ENCODE measurements at places on chromosomes 1 and 21. TPM values are rescaled to one million over a fixed set of nuclear protein-coding genes. Genes with fewer than 3 reads are reported as not detected.

- DNase-seq, result no peak
Measured at GRCh38 chr1:111561328-111561727, 57.9 kb upstream of the ADORA3 start.

- DNase-seq, result no peak
Measured at GRCh38 chr1:43699281-43699680, 8.1 kb upstream of the ST3GAL3 start.

- DNase-seq, result no peak
Measured at GRCh38 chr1:16162163-16162822, 6.4 kb upstream of the EPHA2 start.

KIAA0040 gene
- total RNA-seq, result 22.8 TPM

CCDC28B gene
- 25.8 TPM for total RNA-seq

DNA sequence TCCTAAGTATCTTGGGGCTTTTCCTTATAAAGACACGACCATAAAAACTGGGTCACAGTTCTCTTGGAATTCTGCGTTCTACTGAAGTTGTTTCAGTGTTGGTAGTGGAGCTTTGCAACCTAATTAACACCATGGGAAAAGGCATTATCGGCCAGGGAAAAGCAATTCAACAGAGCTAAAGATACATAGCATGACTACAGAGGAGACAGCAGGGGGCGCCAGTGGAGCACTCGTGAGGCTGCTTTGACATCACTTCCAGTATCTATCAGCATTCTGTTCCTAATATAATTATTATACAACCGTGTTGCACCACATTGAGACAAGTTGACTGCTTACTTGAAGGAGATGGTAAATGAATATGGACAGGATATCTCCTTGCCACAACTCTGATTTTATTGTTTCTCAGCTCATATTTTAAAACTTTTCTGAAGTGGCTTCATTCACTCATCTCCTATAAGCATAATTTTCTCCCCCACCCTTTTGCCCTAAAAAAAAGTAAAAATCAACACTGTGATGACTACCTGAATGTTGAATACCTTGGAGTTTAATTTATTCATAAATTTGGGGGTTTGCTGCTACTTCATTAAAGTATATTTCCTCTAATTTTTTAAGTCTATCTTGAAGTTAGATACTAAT lies 39.4 kb downstream of the ZP4 start:
- DNase-seq, result no peak

LCE1A gene
- total RNA-seq, result not detected

DNASE2B gene
- total RNA-seq, result not detected

DNA sequence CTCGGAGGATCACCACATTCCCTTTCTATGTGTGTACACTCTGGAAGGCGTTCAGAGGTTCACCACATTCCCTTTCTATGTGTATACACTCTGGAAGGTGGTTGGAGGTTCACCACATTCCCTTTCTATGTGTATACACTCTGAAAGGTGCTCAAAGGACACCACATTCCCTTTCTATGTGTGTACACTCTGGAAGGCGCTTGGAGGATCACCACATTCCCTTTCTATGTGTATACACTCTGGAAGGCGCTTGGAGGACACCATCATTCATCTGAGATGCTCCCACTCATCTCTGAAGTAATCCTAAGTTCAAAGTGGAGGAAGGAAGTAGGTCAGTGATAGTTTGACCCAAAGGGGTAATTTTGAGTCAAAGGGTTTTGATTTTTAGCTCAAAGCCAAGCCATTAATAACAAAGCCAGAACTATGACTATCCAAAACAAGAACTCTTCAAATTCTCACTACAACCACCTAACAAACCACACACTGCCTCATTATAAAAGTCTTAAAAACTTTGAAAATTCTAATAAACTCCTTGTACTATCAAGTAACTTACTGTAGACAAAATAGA lies 32.9 kb downstream of the NRIP1 start:
- no peak for DNase-seq

HMGCS2 gene
- total RNA-seq, result 161 TPM

- DNase-seq, result no peak
Measured at GRCh38 chr21:39014747-39015146, 168.5 kb downstream of the PSMG1 start.

DNA sequence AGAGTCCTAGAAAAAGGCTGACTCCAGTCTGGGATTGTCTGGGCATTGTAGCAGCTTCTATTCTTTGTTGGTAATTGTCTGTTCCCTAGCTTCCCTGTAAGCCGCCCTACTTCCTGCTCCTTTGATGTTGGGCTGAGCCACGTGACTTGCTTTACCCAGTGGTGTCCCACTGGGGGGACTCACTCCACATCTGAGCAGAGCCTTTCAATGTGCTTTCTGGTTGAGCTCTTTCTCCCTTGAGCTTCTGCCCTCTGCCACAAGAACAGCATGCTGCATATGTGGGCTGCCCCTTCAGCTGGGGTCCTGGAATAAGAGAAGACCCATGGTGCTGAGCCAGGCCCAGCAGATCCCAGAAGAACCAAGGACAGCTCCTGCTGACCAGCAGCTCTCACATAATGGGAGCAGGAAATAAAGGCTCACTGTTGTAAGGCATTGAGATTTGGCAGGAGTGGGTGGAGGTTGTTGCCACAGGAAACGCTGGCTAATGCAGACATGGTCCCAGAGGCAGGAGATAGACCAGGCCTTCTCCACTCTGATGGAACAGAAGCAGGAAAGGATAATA lies 276.3 kb upstream of the GJB5 start:
- no peak for DNase-seq

FCAMR gene
- total RNA-seq, result not detected

SASS6 gene
- 2.2 TPM for total RNA-seq

- no peak for DNase-seq
Measured at GRCh38 chr21:34688145-34688544, 19.4 kb downstream of the CLIC6 start.

- no peak for DNase-seq
Measured at GRCh38 chr1:12065872-12066271, 2.8 kb downstream of the TNFRSF8 start.

AADACL4 gene
- total RNA-seq, result not detected

GRCh38 chr1:165218731-165219130 lies 137.8 kb downstream of the LMX1A start:
- DNase-seq, result no peak

GRCh38 chr1:9785406-9785805 lies 38.4 kb downstream of the CLSTN1 start:
- no peak for DNase-seq

GRCh38 chr1:74937176-74937575 lies 197.0 kb upstream of the LHX8 start:
- DNase-seq, result no peak

- DNase-seq, result no peak
Measured at GRCh38 chr21:41758550-41758949, 8.3 kb downstream of the RIPK4 start.

GRCh38 chr1:8139383-8139782 lies 113.3 kb upstream of the ERRFI1 start:
- DNase-seq, result no peak

DNA sequence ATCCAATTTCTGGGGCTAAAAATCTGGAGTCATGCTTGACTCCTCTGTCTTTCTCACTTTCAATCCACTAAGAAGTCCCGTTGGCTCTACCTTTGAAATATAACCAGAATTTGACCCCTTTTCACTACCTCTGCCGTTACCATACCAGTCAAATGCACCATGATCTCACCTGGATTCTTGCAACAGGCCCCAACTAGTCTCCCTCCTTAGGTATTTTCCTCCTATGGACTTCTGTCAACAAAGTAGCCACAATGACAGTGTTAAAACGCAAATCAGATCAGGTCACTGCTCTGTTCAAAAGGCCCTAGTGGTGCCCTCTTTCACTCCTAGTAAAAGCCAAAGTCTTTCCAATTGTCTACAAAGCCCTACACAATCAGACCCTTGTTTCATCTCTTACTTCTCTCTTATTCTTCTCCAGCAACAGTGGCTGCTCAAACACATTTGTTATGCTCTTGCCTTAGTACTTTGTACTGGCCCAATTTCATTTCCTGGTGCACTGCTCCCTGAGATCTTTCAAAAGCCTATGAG lies 35.7 kb upstream of the AGL start:
- no peak for DNase-seq
